ENCODE measurements at places on chromosomes 6 and 20.

DNA sequence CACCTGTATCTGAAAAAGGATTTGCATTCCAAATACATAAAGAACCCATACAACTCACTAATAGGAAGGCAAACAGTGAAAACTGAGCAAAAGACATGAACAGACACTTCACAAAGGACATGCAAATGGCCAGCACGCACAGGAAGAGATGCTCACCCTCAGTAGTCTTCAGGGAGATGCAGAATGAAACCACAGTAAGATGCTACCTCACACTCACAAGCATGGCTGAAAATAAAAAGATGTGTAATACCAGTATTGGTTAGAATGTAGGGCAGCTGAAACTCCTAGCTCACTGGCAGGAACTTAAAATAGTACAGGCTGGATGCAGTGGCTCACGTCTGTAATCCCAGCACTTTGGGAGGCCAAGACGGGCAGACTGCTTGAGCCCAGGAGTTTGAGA lies 64.6 kb downstream of the SNX5 start:
- DNase-seq: no peak

DNA sequence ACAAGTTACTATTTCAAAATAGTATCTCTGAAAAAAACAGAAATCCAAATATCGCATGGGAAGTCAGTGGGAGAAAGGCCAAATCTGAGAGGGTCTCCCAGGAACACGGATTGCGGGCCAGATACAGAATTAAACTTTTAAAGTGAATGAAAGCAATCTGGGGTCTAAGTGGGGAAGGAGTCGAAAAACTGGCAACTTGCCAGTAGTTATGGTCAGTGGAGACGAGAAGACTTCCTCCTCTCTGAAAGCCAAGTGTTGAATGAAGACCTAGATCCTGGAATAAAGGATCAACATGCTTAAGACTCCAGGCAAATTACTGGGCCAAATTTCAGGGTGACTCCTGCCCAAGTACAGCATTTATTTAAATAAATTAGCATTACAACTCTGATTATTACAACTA lies 123.6 kb downstream of the BFSP1 start:
- DNase-seq: no peak

DNA sequence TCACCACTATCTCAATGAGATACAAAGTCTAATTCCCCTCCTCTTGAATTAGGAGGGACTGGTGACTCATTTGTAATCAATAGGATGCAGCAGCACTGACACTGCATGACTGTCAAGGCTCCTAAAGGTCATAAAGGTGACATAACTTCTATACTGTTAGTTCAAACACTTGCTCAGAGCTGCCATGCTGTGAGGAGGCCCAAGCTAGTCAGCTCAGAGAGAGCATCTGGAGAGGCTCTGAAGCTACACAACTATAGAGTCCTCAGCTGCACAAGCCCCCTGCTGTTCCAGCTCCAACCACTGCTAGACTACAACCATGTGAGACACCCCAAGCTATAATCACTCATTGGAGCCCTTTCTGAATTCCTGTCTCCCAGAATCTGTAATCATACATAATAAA lies 17.0 kb upstream of the HEY2 start:
- DNase-seq: no peak

DNA sequence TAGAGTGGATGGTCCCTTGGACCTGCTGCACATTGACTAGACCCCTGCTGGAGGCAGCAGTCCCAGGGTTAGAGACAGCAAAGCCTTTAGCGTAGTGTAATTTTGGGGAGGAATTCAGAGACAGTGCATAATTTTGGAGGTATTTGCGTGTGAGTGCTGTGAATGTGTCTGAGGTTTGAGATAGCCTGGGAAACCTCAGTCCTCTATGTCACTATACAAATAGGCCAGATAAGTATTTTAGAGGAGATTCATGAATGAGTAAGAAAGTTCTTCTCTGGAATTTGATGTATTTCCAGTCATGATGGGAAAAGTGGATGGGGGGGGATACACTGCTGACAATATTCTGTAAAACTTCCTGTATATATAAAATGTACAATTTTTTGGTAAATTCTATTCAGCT lies 25.8 kb upstream of the MTRF1L start:
- no peak for DNase-seq

GRCh38 chr20:51491393-51491792 lies 51.1 kb downstream of the NFATC2 start:
- no peak for DNase-seq

DNA sequence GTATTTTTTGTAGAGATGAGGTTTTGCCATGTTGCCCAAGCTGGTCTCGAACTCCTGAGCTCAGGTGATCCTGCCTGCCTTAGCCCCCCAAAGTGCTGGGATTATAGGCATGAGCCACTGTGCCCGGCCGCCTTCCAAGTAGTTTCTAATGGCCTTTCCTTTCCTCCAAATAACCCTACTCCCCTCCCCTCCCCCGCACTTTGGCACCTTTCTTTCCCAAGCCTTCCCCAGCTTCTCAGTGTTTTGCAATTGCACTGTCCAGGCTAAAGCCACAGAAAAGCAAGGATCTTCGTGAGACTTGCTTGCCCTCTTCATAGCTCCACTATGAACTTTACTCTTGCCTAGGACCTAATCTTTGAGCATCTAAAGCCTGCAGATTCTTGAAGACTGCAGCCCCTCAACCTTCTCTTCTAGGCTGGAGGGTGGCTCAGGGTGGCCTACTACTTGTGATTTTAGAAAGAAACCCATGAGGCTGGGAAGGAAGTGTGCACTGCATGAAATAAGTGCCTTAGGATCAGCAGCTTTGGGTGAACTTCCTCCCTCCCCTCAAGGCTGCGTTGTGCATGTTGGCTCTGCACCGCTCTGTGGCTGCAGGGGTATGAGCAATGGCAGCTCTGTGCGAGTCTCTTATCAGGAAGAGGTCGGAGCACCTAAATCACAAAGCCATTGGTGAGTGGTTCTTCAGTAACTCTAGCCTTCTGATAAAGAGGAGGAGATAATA lies 152.4 kb upstream of the SNX9 start:
- DNase-seq: no peak

DNA sequence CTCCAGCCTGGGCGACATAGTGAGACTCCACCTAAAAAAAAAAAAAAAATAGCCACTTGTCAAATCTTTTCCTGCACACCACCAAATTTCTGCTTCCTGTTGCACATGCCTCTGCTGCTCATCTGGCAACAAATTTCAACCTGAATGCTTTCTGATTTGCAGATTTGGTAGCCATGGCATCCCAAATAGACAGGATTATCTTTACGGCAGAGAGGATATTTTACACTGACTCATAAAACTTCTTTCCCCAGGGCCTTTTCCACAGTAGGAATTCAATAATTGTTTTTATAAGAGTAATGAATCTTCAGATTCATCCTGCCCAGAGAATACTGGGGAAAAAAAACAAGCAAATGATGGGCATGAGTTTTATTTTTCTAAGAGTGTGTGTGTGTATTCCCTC lies 264.6 kb downstream of the FRK start:
- peak; percentile 83 for DNase-seq

DNA sequence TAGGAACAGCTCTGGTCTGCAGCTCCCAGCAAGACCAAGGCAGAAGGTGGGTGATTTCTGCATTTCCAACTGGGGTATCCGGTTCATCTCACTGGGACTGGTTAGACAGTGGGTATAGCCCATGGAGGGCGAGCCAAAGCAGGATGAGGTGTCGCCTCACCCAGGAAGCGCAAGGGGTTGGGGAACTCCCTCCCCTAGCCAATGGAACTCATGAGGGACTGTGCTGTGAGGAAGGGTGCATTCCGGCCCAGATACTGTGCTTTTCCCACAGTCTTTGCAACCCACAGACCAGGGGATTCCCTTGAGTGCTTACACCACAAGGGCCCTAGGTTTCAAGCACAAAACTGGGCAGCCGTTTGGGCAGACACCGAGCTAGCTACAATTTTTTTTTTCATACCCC lies 21.8 kb downstream of the HDDC2 start:
- no peak for DNase-seq

- DNase-seq: peak; percentile 68
Observed at GRCh38 chr6:27838945-27839625, 73.1 kb downstream of the OR2B2 start.

All from M059J (cell line).